ENCODE measurements at places on chromosomes 2 and 18.

GRCh38 chr2:128196471-128196931 lies 105.5 kb downstream of the UGGT1 start:
- DNase-seq = peak; percentile 22

DNA sequence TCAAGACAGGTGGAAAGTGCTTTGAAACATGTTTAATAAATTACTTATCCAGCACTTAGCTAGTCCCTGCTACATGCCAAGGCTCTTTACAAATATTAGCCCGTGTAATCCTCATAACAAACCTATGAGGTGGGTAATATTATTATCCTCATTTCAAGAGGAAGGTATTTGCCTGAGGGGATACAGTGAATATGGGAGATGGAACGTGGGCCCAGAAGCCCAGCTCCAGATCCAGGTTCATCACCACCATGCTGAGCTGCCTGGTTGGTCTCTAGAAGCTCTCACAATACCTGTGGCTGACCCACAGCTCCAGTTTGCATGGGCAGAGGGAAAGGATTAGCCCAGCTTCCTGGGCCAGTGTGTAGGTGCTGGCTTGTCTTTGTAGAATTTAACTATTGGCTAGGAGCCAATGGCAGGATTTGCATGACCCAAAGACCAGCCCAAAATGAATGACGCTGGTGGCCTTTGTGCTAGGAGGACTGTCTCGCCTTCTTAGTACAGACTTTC lies 61.6 kb upstream of the ATP8B1 start:
- no peak for DNase-seq

DNA sequence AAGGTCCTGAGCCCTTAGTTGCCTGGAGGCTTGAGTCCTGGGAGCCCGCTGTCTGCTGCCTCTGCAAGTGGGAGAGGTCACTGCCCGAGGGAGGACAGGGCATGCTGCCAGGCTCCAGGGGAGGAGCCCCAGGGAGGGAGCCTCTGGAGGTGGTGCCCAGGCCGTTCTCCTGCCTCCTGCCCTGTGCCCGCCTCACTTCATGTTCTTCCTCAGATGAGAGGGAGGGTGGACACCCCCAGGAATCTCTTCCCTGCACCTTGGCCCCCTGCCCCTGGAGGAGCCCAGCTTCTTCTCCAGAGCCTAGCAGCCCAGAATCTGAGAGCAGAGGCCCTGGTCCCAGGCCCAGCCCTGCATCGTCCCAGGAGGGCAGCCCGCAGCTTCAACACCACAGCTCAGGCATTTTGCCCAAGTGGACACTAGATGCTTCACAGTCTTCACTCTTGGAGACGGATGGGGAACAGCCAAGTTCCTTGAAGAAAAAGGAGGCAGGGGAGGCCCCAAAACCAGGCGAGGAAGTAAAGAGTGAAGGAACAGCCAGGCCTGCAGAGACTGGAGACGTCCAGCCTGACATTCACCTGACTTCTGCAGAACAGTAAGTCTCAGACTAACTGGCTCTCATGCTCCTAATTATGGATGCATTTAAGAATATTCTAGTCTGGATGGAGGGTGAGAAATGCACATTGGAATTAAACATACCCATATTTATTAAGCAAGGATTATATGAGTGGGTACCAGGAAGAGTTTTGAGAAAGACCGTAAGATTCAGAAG lies 12.1 kb downstream of the PSD4 start:
- no peak for DNase-seq

DNA sequence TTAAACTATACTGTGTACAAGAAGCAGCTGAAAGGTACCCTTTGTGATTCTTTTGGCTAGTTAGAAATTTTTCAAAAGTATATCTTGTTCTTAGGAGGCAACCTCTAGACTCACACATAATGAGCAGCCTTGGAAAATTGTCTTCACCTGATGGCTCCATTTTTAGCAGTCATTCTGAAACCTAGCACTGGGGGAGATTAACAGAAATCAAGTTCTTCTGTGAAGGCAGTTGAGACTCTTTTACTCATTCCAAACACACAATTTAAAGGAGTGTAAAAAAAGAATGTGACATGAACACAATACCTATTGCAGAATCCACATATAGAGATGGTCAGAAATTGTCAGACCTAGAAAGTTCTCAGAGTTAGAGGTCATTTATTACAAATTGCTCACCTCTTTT lies 197.7 kb downstream of the UBE2E3 start:
- no peak for DNase-seq

- DNase-seq = no peak
These were observed 17.6 kb upstream of the POU3F3 start for GRCh38 chr2:104836265-104836664.

- no peak for DNase-seq
These were observed 8.7 kb upstream of the TEX44 start for GRCh38 chr2:231583982-231584381.
